ENCODE measurements at places on chromosomes 12 and 14. TPM values are rescaled to one million over a fixed set of nuclear protein-coding genes. Genes with fewer than 3 reads are reported as not detected.

DNA sequence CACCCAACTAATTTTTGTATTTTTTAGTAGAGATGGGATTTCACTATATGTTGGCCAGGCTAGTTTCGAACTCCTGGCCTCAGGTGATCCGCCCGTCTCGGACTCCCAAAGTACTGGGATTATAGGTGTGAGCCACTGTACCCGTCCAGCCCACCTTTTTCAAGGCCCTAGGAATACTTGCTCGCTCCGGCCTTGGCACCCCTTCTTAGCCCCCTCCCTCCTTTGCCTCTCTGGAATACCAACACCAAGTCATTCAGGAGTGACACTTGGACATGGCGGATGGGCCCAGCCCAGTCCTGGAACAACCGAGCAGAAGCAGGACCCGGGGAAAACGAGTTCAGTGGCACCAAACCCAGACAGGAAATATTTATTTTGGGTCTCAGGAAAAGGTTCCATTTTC is 29.1 kb downstream of the PLEKHG3 start:
- DNase-seq: no peak

Gene EGLN3
- 18.2 TPM for total RNA-seq

DNA sequence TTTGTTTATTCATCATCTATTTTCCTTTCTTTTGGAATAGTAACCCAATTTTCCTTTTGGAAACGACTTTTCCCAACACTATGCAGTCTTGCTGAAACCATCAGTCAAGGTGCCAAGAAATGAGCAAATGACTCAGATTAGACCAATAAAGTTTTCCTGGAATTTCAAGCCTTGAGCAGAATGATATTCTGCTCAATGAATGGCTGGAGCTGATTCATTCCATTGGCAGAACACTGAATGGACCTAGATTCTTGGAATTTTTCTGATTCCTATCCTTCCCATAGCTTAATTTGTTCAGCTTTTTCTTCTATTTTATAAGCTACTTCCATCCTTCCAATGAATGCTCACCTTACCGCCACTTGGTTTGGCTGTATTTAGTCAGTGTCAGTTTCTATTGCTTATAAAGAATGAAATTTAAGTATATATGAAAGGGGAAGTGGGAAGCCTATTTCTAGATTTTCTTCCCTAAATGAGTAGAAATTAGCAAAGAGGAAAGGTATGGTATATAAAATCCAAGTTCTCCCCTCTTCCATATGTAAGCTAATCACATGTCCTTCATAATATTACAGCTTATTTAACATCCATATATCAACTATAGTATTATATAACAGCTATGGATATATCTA is 89.0 kb downstream of the C14orf39 start:
- no peak for DNase-seq

Gene HEBP1
- total RNA-seq: 21.2 TPM

- no peak for DNase-seq
These were observed 26.4 kb downstream of the SPIC start for GRCh38 chr12:101501410-101501995.

Gene ANKRD33
- not detected for total RNA-seq

GRCh38 chr12:1920971-1921370 is 2.5 kb upstream of the CACNA2D4 start:
- DNase-seq: no peak

Gene GPX2
- total RNA-seq: not detected

Gene FOXN4
- not detected for total RNA-seq

DNA sequence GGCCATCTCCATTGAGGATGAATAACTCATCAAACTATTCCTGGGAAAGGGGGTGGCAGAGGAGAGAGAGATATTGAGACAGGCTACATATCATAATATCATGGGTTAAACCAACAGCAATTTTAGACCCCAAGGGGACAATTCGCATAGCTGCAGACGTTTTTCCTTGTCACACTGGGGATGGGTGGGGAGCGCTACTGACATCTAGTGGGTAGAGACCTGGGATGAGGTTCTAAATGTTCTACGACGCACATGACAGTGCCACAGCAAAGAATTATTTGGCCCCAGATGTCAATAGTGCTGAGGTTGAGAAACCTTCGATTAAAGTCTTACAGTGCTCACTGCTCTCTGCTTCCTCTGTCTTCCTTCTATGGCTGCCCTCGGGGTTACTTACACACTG is 425.6 kb downstream of the NRXN3 start:
- no peak for DNase-seq

- no peak for DNase-seq
These were observed 265.1 kb downstream of the ALG10 start for GRCh38 chr12:34287437-34287836.

- DNase-seq: no peak
These were observed 1304.5 kb downstream of the AACS start for GRCh38 chr12:126369487-126370463.

GRCh38 chr12:12745576-12746211 is 28.5 kb downstream of the CDKN1B start:
- DNase-seq: no peak

DNA sequence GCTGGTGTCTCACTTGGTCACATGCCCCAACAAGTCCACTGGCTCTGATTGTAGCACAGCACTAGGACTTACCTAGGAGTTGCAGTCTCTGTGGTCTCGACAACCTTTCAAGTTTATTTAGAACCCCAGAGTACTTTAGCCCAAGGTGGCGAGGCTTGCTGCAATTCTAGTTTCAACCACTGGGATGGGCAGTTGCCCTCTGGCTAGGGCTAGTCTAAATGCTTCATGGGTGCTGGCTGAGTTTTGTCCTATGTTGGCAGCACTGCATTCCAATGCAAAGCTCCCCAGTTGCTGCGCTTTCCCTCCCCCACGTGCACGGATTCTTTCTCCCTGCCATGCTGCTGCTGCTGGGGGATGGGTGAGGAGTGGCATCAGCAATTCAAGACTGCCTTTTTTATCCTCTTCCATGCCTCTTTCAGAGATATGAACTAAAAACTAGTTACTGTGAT is 207.9 kb downstream of the SYNE2 start:
- DNase-seq: no peak

Gene SPTB
- not detected for total RNA-seq

DNA sequence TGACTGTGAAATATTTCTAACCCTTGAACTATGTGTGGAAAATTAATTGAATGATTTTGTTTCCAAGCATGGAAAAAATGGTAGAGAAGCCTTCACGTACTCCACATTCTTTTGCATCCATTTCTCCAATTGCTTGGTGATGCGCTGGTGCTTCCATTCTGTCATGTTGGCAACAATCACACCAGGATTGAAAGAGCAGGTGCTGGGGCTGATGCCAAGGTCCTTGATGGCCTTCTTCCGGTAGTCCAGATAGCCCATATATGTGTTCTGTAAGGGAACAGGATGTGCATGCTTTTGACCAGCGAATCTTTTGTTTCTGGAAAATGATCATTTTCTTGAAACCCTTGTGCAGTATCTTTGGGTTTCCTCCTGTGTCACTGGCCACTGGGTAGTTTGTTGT is 28.6 kb downstream of the TDG start:
- no peak for DNase-seq

Gene SPX
- total RNA-seq: 0.12 TPM

Gene SSPN
- not detected for total RNA-seq

Gene PPFIA2
- not detected for total RNA-seq

DNA sequence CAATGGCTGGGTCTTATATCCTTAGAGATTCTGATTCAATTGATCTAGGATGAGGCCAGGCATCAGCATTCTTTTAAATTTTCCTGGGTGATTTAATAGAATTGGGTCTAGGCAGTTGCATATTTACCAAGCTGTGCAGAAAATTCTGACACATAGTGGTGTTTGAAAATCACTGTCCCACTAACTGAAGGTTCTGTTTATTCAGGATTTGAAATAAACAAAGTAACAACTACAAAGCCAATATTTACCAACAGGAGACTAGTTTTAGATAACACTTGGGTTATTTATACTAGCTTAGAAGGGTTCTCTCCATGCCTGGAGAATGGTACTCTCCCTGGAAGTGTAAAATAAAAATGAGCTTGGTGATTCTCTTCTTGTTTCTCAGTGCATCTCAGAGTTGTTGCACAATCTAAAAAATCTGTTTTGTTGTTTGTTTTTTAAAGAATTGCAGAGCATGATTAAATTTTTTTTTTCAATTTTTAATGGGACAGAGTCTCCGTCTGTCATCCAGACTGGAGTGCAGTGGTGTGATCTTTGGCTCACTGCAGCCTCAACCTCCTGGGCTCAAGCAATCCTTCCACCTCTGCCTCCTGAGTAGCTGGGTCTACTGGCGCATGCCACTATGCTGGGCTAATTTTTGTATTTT is 16.9 kb downstream of the BEST3 start:
- no peak for DNase-seq

DNA sequence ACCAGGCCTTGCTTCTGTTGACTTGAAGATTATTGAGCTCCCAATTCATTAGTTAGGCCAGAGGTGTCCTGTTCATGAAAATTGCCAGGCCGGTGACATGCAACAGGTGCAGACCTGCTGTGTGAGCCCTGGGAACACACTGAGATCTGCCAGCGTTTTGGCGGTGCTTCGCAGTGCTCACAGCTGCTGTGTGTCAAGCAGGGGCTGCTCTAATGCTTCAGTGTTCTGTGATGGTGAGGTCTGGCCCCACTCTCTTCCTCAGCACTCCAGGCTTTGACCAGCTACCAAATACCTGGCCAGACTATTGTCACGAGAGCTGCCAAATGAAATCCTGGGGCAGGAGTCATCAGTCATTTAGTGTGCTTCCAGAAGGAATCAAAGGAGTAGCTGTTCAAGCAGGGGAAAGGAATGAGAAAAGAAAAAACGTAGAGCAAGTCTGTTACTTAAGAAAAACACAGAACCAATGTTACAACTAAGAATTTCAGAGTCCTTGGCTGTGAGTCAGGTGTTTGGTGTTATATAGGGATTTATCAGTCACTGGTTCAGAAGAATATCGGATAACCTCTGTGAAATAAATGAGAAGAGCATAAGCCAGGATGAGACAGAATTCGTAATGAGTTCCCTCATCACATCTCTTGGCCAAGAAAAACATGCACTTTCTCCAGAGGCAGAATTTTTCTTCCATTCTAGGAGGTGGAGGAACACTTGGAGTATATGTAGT is 150.8 kb downstream of the FBXL14 start:
- no peak for DNase-seq

DNA sequence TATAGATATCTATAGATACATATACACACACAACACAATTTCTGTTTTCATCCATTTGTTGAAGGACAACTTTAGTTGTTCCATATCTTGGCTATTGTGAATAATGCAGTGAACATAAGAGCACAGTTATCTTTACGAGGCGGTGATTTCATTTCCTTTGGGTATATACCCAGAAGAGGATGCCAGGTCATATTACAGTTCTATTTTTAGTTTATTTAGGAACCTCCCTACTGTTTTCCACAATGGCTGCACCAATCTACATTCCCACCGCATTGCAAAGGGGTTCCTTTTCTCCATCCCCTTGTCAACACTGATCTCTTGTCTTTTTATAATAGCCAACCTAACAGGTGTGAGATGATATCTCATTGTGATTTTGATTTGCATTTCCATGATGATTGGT is 143.4 kb upstream of the ARHGAP5 start:
- no peak for DNase-seq

DNA sequence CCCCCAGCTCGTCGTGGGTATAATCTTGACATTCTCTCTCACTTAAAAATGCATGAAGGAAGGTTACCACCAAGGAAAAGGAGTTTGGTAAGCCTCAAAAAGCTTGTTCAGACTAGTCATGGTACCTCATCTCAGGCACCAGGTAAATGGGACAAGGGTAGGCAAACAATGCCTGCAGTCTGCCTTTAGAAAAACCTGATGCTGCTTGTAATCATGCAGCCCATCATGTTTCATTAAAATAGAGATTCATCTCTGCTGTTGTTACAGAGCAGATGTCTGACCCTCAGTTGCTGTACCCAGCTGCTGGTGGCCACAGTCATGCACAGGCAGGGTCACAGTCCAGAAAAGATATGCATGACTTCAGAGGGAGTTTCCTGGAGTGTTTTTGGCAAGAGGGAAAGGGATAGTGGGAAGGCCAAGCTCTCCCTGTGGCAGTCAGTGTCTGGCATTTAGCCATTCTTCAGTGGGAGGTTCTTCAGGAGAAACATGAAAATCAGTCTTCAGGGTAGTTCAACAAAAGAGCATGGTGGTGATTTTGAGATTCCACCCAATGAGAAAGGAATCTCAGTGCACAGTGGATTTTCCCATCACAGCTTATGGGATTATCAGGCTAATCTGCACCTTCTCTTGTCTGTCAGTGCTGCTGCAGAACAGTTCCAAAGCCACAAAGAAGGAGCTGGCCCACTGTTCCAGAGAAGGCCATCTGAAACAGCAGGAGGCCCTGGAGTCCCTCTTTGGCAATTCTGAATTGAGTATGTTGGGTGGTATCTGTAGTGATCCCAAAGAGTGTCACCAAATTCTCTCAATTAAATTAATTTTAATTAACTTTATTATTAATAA is 202.7 kb upstream of the FRMD6 start:
- no peak for DNase-seq

Gene TMED8
- total RNA-seq: 15.0 TPM

GRCh38 chr12:107277855-107278254 is 184.5 kb upstream of the CRY1 start:
- no peak for DNase-seq

- no peak for DNase-seq
These were observed 41.5 kb upstream of the FBXO21 start for GRCh38 chr12:117231750-117232149.

Gene INSM2
- not detected for total RNA-seq

GRCh38 chr12:2233034-2233433 is 180.2 kb downstream of the CACNA1C start:
- no peak for DNase-seq

- no peak for DNase-seq
These were observed at the start of gene SSPN for GRCh38 chr12:26195250-26195640. Gene SSPN (plus strand): TSS chr12:26195573. CDS start chr12:26195673, 100 bp downstream.

DNA sequence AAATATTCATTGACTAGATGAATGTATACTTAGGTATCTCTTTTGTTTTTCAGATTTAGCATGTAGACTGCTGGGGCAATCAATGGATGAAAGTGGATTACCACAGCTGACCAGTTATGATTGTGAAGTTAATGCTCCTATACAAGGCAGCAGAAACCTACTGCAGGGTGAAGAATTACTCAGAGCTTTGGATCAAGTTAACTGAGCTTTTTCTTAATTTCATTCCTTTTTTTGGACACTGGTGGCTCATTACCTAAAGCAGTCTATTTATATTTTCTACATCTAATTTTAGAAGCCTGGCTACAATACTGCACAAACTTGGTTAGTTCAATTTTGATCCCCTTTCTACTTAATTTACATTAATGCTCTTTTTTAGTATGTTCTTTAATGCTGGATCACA is 15.3 kb upstream of the SNAPC1 start:
- DNase-seq: no peak

DNA sequence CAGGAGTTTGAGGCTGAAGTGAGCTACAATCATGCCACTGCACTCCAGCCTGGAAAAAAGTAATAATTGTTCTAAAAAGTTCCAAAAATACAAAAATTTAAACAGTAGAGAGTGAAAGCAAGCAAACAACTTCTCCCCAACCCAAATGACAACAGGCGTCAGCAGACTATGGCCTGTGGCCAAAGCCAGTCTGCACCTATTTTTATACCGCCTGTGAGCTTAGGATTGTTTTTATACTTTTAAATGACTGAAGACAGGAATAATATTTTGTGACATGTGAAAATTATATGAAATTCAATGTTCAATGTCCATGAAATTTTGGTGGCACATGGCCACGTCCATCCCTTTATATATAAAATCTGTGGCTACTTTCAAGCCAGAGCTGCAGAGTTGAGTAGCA is 48.2 kb upstream of the TMCC3 start:
- DNase-seq: no peak
